ENCODE measurements at places on chromosomes 4 and X.
A peak's percentile ranks its signal among the peaks of the same experiment; 100 is the strongest.

DNA sequence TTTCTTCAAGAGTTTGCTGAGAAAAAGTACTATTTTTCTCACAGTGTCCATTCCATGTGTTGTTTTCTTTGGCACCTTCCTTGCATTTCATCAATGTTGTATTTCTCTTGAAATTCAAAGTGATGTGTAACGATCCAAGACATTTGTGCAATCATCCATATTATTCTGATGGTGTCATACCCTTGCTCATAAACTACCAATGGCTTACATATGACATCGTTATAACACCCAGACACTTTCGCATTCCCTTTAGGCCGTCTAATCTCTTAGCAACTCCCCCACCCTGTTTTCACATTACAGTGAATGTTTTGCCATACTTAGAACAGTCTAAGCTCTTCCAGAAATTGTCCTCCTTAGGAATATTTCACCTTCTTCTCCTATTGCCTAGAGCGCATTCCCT is 1779.0 kb downstream of the PCDH7 start:
- peak; percentile 31 for DNase-seq

DNA sequence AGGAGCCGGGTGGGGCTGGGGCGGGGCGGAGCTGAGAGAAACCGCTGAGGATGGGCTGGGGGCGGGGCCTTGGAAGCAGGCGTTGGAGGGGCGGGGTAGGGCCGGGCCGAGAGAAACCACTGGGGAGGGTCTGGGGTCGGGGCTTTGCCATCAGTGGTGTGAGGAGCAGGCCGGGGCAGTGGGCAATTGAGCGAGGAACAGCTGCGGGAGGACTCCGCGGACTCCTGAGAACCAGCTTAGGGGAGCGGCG is 1.3 kb upstream of the EOLA2 start:
- DNase-seq = no peak

DNA sequence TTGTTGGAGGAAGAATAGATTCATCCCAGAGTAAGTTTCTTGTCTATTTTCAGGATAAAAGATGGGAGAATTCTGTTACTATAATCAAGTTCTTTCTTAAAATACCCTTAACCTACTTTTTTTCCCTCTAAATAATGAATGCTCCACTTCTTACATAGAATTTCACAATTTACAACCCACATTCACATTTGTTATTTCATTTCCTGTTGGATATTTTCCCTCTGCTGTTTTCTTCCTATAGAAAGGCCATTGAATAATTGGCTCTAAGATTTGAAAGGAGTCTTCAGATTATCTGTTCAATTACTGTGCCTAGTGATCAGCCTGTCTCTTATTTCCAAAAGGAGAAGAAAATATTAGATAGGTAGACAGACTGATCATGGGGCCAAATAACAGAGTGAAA is 79.7 kb downstream of the CPE start:
- DNase-seq = peak; percentile 58

- no peak for DNase-seq
Observed at GRCh38 chrX:39936886-39937770, 160.6 kb downstream of the BCOR start.

DNA sequence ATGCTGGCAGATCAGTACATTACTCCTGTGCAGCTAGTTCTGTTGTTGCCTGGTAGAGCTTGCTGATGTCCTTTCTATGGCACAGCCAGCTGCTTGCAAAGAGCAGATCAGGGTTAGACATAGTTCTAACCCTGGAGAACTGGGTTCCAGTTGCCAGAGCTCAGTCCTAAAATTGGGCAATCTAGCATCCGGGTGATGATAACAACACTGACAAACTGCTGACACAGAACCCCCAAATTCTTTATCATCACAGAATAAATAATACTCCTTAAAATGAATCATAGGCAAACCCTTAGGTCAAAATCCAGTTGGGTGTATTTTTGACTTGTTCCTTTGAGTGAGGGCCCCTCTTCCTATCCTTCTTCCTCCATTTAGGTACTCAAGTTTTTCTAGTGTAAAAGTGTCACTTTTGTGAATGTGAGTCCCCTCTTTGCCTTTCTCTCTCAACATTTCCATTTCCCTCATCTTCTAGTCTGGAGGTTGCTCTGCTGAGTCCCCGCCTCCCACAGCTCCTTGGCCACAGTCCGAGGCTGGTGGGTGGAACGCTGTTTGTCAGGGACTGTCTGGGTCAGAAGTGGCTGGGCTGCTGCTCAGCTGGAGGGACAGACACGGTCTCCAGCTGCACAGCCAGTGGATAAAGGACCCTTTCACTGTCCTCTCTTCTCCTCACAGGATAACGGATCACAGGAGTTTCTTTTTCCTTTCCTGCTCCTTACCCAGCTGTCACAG is 93.6 kb upstream of the RASGEF1B start:
- DNase-seq = peak; percentile 92

GRCh38 chr4:7812921-7813320 is 126.7 kb downstream of the AFAP1 start:
- no peak for DNase-seq

DNA sequence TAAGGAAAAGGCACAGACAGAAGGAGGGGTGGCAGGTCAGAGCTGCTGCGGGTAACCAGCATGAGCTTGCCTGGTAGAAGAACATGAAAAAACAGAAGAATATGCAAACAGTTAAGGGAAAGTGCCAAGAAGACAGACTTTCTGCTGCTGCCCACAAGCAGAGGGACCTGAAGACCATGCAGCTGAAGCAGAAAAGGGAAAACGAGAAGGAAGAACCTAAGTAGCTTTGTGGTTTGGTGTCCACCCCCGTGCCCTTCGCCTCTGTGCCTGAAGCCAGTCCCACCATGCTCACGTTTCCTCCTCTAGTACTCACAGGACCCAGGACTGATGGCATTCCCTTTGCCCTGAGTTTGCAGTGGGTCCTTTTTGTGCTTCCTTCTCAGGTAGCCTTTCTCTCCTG is 62.8 kb downstream of the UBA6 start:
- no peak for DNase-seq

- no peak for DNase-seq
Observed at GRCh38 chr4:88998001-88998400, 59.0 kb downstream of the FAM13A start.

- no peak for DNase-seq
Observed at GRCh38 chr4:62252728-62253127, 1052.6 kb downstream of the ADGRL3 start.

GRCh38 chr4:2135083-2135482 is 76.0 kb downstream of the NAT8L start:
- DNase-seq = peak; percentile 64

- peak; percentile 39 for DNase-seq
Observed at GRCh38 chrX:25017667-25018247, 2.0 kb upstream of the ARX start.

DNA sequence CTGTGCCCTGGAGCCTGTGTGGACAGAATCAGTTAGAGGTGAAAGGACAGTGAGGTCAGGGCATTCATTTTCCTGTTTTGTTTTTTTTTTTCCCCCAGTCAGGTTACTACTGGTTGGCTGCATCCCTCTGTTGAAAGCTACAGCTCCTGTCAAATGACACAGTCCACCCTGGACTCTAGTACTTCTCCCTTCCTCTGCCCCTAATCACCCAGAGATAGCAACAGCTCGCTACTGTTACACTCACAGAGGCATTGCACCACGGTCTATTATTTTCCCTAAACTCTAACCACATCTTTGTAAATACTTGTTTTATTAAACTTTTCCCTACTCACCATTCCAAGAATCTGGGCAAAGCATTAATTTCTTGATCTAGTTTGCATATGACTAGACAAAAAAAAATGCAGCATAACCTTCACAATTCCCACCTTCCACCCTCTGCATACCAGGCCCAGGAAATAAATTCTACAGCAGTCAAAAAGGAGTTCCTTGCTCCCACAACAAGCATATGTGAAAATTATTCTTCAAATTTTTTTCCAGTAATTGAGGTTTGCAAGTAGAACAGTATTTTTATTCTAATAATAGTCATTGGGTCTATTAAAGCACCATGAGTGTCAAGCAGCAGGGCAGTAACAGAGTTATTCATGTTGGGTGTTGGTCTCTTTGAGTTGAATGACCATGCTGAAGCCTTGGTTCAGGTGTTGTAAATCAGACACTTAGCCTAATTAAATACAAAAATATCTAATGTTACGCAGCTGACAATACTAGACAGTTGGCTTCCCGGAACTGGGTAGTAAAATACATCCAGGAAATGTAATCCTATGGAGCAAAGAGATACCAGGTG is 329.2 kb downstream of the INPP4B start:
- DNase-seq = peak; percentile 46

DNA sequence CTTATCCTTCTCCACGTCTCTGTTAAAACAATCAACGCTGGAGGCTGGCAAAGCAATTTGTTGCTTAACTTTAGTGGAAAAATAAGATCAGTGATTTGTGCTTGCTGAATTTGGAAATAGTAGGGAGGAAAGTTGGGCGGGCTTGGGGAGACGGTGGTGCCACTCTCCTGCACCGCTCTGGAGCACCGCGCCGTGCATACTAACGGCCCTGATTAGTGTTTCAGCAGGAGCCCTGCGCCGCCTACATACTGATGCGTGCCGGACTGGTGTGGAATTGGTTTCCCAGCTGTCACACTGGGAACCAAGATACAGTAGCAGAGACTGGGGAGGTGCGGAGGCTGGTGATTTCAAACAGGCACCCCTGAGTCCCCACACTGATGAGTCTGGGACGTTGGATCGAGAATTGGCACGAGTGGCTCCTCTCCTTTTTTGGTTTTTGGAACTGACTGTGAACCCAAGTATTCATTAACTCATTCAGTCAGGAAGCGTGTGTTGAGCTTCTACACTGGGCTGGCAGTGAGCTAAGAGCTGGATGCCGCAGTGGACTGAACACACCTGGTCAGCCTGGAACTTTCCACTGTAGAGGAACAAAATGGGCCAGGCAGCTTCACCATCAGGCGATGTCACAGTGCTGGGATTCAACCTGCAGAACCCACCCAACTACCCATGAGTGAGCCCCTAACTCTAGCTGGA is 29.0 kb upstream of the PSAPL1 start:
- peak; percentile 93 for DNase-seq

DNA sequence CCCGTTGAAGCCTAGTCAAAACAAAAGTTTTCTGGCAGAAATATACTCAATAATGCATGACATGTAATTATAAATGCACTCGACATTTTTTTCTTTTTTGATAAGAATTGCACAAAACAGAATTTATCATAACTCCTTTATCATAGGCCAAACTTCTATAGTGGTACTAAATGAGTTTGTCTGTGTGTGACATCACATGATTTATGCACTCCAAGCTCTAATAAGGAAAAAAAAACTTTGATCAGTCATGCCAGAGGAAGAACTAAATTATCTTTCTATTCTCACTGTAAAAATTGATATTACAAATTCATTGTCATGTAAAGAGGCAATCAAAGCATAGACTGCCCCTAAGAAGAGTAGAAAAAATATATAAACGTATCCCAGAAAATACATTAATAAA is 112.4 kb upstream of the NOCT start:
- no peak for DNase-seq

- DNase-seq = peak; percentile 91
Observed at GRCh38 chr4:173025131-173025530, 143.5 kb upstream of the GALNT7 start.

- peak; percentile 21 for DNase-seq
Observed at GRCh38 chrX:153598541-153599191, at the start of gene CCNQ. CCNQ (minus strand) TSS chrX:153599139; CDS start chrX:153599073, 66 bp downstream.

DNA sequence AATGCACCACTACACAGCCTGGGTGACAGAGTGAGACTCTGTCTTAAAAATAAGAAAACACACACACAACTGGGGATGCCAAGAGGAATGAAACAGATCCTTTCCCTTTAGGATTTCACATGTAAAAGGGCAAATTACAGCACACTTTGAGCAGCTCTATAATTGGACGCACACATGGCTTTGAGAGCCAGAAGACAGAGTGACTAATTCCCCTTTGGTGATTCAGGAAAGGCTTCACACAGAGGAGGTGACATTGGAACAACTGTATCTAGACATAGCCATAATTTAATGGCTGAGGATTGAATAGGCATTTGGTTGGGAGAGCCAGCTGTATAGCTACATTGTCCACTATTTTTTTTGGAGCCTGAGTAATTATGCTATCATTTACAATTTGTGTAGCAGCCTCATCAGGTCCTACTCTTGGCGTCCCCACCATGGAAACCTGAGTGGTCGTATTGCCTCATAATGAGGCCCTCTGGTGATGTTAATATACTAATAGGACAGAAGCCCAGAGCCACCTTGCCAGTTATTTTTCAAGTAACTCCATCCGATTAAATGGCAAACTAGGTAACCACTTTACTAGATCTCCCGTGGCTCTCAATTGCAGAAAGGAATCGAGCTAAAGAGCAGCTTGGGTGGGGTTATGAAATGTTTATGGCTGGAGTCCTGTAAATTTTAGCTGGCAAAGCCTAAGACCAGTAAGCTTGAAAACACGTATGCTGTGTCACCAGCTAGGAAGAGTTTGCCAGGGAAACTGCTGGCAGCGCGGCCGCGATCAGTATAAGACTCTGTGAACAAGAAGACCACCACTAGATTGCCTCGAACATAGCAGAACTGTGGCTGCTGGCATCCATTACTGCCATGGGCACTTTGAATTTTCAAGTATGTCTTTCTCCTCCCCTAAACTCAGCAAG is 8.5 kb upstream of the PPEF1 start:
- no peak for DNase-seq

GRCh38 chrX:132671229-132671641 is 182.4 kb upstream of the MBNL3 start:
- DNase-seq = no peak

GRCh38 chr4:93084599-93085305 is 743.8 kb upstream of the ATOH1 start:
- peak; percentile 7 for DNase-seq

DNA sequence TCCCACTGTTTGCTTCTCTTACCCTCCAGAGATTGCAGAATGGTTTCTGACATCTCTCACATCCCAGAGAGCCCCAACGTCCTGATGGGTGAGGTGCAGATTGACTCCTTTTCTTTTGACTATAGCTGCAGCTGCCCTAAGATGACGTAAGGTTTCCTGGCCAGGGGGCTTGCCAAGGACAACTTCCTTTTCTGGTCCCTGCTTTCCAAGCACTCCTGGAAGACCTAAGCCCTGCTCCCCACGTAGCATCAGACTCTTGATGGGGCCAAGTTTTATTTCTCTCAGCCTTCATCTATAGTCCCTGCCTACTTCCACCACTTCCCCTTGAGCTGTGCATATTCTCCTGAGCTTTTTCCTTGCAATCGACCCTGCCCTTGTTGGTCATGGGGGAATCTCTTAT is 497.7 kb downstream of the IDS start:
- peak; percentile 63 for DNase-seq

DNA sequence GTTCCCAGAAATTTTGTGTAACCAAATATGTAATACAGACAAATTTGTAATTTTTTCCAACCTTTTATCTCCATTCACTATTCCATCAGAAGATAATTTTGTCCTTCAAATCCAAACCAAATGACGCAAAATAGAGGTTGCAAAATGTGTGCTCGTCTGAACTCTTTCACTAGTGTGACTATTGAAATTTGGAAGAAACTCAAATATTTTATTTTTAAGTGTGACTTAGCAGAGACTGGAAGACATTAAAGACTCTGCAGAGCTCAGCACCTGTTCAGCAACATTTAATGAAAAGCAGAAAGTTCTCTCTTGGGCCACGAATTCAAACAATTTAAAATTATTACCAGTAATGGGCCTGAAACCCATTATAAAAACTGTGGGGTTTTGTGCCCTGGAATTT is 30.0 kb upstream of the APELA start:
- peak; percentile 31 for DNase-seq

Data from muscle of leg (tissue), 16 donors.